Kasumi-1 (cell line): ENCODE measurements at places on chromosomes 7 and 10.
A peak's percentile ranks its signal among the peaks of the same experiment; 100 is the strongest.

- DNase-seq, result no peak
Measured at GRCh38 chr7:94580601-94581000, 71.0 kb downstream of the CASD1 start.

GRCh38 chr10:100192350-100192749 is 6.5 kb upstream of the ERLIN1 start:
- peak; percentile 69 for DNase-seq

DNA sequence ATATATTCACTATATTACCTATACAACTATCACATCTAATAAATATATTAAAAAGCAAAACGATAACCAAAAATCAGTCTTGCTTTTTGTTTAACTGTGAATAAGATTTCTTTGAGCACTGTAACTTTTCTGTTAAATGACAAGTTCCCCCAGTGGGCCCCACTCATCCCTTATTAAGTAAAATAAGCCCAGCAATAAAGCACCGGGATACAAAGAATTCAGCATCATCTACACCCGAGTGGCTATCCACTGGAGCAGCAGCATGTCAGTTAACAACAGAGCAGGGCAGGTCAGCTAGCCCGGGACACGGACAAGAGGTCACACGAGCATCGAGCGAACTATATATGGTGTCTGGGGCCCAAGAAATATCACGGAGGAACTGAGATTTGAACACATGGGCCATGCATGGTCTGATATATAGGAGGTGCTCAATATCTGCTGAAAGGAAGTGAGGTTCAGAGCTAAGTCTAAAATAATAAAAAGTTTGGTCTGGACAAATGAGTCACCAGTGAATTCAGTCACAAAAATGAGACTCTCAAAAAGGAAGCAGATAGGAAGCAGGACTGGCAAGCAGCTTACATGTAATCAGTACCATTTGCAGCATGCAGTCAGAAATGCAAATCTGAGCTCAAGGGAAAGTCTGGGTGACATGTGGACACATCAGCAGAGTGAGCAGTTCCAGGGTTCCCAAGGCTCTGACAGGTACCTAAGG is 4.1 kb downstream of the ERCC6 start:
- peak; percentile 62 for DNase-seq

- no peak for DNase-seq
Measured at GRCh38 chr10:77964811-77965210, 38.3 kb upstream of the DLG5 start.

- peak; percentile 91 for DNase-seq
Measured at GRCh38 chr7:41190581-41190980, 512.3 kb downstream of the INHBA start.

DNA sequence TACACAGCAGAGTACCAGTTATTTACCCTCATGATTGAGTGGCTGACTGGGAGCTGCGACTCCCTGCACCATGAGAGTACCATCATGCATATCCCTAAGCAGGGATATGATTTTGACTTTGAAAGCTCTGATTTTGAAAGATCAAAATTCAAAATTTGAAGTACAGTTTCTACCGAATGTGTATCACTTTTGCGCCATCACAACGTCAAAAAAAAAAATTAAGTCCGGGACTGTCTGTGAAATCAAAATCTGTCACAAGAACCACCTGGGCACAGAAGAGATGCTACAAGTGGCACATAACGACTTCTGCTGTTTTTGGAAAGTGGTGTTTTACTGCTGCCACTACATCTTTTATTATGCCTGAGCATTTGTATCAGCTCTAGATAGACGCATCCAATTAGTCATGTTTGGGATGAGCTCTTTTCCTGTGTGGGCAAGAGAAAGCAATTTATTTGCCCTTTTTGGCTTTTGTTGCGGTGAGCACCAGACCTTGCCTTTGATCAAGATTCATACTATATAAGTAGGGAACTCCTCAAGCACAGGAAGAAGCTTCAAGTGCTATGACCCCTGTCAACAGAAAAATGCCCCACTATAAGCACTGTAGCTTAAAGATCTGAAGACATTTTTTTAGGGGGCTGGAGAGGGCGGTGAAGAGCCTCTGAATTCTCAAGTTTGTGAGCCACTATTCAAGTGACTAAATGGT is 10.7 kb downstream of the MTPN start:
- DNase-seq, result no peak

- DNase-seq, result no peak
Measured at GRCh38 chr10:73768881-73769280, 13.0 kb upstream of the CHCHD1 start.

DNA sequence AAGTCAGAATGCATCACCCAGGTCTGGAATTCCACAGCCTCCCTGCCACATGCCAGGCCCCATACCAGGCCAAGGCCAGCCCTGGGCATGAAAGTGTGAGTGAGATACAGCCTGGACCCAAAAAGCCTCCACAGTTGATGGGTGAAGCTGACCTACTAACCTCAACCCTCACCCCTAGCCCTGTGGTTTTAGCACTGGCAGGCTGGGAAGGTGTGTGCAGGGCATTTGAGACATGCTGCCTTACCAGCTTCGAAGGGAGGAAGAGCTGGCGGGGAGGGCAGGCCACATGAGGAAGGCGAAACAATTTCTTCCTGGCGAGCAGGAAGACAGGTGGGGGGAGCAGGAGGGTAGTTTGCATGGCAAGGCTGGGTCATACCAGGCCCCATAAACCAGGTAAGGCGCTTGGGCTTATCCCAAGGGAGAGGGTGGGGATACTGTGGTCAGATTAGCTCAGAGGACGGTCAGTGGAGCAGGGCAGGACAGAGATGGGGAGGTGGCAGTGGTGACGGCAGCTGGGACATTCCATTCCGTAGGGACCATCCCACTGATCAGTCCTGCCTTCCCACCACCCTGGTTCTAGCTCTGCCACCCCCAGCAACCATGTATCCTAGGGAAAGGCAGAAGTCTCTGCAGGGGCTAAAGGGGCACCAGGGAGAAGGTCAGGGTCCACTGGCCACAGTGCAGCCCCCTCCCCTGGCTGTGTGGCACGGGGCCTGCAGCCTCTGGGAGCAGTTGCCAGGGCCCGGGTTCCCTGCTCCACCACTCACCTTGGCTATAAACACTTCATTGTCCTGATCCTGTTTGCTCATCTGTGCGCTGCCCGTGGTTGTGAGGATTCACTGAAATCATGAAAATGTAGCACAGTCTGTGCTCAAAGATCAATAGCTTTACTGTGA is 155.8 kb downstream of the NRF1 start:
- DNase-seq, result no peak

DNA sequence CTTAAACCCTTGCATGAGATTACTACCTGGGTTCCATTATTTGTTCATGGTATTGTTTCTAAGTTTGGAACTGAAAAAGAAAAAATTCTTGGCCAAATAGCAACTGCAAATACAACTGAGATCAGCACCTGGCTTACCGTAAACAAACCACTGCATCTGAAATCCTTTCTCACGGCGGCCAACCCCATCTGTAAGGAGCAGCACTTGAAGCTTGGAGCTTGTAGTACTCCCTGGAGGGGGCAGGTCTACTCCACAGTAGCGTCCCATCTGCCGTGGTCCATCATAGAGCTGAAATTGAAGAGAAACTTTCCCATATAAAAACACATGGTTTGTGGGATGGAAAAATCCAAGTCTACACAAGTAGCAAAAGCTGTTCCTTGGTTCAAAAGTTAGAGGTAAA is 109.9 kb downstream of the CUBN start:
- DNase-seq, result no peak

- DNase-seq, result no peak
Measured at GRCh38 chr10:22333975-22334282, 11.4 kb upstream of the SPAG6 start.

GRCh38 chr10:72665925-72666324 is 26.0 kb upstream of the MCU start:
- DNase-seq, result no peak

DNA sequence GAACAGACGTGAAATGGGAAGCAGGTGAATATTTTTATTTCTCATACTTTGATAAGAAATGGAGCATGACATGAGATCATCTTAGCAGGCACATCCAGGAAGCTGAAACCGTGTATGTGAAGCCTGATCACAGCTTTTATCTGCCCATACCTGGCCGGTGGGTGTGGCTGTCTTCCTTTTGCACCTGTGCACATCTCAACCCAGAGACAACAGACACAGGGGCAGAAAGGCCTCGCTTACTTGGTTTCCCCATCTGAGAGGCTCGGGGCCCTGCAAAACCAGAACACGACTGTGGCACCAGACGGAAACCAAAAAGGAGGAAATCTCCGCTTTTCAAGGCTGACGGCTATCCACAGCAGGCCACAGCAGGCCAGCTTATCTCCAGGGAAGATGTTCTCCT is 116.4 kb downstream of the TCERG1L start:
- no peak for DNase-seq

GRCh38 chr7:22252016-22252415 is 104.9 kb downstream of the RAPGEF5 start:
- DNase-seq, result no peak

DNA sequence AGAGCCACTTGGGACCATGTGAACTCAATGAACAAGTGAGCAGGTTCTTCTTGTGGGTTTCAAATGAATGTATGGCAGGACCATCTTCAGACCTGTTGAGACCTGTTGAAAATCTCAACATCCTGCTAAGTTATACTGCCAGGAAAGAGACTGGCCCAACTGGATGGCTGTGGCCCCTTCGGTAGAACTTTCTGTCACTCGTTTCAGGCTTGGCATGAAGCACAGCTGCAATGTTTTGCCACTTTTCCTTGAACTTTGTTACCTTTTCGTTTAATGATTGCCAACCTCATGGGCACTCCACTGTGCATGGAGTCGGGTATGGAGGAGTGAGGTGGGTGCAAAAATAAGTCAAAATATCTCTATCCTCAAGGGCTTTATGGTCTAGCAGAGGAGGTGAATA is 36.7 kb upstream of the SLC35B4 start:
- DNase-seq, result no peak

GRCh38 chr10:9301148-9301547 is 1246.7 kb downstream of the GATA3 start:
- peak; percentile 60 for DNase-seq

DNA sequence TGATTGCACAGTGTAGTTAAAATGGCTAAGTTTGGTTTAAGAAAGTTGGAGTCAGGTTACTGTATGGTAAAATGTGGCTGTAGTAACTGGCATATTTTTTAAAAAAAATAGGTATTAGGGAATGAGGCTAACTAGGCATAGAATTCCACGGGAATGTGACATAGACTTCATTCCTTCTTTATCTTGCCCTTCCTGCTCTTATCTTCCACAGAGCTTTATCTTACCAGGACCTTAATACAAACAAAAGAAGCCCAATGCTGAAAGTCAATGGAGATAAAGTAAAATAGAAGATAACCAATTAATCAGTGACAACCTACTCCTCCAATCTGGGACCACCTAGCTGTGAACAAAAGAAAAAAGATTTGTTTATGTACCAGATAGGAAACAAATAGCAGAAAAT is 58.1 kb downstream of the TET1 start:
- DNase-seq, result no peak

DNA sequence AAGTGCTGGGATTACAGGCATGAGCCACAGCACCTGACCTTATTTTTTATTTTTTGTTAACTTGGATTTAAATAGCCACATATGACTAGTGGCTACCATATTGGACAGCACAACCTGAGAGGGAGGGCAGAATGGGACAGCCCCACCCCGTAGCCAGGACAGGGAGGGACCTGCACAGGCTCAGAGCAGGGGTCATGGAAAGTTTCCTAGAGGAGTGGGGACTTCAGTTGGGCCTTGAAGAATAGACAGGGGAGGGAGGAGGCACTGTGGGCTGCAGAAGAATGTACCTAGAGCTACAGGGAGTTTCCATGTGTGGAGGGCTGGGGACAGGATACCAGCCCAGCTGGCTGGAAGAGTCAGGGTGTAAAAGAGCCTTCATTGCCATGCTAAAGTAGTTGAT is 8.8 kb downstream of the TRIM8 start:
- DNase-seq, result no peak

DNA sequence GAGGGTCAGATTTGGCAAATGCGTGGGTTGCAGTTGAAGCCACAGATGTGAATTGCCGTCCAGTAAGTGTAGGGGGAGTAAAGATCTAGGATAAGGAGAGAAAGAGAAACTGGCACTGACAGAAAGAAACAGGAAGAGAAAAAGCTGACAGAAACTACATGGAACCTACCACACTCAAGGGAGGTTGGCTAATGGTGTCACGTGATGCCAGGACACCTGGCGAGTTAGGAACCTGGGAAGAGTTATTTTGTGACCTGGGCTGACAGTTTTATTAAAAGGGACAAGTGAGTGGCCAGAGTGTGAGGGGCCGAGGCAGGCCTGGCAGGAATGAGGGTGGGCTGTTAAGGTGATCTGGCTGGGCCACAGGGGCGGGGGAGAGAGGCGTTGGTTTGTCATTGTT is 188.7 kb downstream of the ADARB2 start:
- no peak for DNase-seq

- peak; percentile 12 for DNase-seq
Measured at GRCh38 chr10:58512491-58513187, at the start of gene BICC1. BICC1 (plus strand) TSS chr10:58512872; CDS start chr10:58513144, 272 bp downstream.

- no peak for DNase-seq
Measured at GRCh38 chr7:84502239-84502638, 307.6 kb upstream of the SEMA3A start.
